Stimulated activated CD8-positive, alpha-beta memory T cell treated with anti-CD3 and anti-CD28 coated beads, Interleukin-4, amount 100 ng/mL, for 24 hours (primary cell): ENCODE measurements at places on chromosomes 16 and 17.

DNA sequence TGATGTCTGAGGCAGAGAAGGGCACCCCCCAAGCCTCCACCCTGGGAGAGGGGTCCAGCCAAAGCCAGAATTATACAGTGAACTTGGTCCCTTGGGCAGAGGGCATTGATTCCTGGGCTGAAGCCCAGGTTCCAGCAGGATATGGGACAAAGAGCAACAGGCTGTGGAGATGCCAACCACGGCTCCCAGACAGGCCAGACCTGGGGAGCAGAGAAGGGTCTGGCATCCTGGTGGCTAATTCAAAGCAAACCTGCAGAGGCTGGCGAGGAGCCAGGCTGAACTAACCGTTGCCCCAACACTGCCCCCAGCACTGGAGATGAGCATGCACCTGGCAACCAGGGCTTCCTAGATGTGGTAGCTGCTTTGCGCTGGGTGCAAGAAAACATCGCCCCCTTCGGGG, 3.0 kb downstream of the CES3 start:
- DNase-seq = no peak

DNA sequence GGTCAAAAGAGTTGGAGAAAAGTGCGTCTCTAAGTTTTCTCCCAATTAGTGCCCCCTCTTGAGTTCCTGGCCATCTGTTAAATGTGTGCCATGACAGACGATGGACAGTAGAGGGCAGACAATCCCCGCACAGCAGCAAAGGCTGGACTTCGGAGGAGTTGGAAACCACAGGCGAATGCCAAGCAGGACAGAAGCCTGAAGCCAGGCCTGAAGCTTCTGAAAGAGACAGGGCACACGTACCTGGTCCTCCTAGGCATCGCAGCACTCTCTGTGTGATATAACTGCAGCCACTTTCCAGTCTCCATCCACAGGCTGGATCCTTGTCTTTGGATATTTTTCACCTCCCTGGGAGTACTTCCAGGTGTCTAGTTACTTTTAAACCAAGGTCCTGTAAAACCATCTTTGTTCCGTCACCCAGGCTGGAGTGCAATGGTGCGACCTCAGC, 14.5 kb downstream of the C17orf100 start:
- no peak for DNase-seq

GRCh38 chr16:70534971-70535370, 11.4 kb downstream of the SF3B3 start:
- no peak for DNase-seq

DNA sequence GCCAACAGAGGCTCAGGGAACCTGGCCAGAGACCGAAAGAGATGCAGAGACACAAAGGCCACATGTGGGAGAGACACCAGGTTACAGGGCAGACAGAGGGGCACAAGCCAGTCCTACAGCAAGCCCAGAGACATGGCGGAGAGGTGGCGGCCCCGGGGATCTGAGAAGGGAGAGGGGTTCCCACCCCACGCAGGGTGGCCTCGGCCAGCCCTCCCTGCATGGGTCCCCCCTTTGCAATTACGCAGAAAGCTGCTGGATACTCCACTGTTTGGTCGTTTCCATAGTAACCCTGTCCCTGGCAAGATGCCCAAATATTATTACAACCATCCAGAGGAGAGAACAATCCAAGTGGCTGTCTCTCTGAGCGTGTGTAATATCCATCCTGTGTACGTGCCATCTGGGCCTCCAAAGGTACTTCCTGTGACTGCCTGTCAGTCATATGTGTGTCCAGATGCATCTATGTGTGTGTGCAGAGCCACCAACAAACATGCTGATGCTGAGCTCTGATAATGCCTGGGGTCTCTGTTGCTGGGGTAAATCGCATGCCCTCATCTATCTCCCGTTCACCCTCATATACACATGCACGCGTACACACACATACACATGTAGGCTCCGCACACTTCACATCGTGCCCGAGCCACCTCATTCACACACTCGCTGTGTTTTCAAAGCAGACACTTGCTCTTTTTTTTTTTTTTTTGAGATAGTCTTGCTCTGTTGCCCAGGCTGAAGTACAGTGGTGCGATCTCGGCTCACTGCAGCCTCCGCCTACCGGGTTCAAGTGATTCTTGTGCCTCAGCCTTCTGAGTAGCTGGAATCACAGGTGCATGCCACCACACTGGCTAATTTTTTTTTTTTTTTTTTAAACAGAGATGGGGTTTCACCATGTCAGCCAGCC, 5.5 kb downstream of the PCGF2 start:
- no peak for DNase-seq

DNA sequence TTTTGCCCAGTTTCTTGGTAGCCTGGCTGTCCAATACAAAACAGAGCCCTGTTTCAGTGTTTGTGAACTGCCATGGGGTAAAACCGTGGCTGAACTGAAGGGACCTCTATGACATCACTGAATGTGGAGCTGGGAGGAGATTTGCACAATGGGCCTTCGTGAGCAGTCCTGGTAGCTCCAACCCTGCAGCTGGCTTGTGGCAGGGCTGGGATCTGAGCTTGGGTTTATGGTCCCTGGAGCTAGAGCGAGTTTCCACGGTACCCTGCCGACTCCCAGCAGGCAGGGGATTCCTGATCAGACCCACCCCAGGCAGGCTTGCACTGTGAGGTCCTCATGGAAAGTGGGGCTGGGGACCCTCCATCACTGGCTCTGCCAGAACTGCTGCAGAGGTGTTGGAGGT, 247.0 kb downstream of the GSG1L start:
- no peak for DNase-seq

- DNase-seq = no peak
Measured at GRCh38 chr17:68613739-68614298, 12.7 kb upstream of the FAM20A start.

DNA sequence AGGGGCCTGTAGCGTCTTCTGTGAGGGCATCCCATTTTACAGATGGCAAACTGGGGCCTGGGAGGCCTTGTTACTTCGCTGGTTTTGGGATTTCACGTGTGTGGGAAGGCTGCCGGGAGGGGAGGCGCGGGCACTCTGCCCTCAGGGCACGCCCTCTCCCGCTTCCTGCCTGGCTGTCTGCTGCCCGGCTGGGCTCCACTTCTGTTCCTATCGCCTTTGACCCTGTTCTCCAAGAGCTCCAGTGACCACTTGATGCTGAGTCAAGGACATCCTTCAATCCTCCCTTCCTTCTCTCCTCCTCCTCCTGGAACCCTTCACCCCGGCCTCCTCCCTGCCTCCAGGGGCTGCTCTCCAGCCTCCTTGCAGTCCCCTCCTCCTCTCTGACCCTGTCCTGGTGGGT, 16.0 kb downstream of the SPNS3 start:
- no peak for DNase-seq

DNA sequence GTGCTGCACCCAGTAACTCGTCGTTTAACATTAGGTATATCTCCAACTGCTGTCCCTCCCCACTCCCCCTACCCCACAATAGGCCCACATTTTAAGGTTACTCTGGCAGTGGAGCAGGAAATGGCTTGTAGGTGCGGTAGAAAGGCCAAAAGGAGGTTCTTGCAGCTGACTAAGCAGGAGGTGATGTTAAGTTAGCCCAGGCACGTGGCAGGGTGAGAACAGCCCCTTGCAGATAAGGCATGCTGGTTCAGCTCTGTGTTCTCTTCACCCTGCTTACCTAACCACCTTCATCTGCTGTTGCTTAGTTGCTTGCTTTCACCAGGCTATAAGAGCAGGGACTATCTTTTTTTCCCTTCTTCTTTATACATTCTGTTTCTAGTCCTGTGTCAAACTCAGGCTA, 1082.8 kb upstream of the RBFOX1 start:
- DNase-seq = no peak

DNA sequence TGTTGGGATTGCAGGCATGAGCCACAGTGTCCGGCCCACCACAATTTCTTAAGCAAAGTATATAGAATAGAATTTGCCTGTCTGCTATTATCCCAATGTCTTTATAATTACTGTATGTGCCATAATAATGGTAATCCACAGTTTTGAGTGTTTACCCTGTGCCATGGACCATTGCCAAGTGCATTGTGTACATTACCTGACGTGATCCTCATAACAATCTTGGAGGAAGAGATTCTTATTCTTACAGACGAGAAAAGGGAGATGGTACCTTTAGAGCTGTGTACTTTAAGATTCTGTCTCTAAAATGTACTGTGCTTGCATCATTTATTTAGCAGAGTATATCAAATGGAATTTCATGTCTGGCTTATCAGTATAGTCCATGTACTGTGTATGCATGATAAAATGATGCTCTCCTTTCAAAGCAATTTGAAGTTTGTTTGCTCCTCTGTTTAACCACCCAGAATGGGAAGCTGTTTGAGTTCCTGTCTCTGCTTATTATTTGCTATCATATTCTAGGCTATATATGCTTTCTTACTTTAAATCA, 13.8 kb upstream of the CDR2 start:
- no peak for DNase-seq

GRCh38 chr17:66767154-66767933, 67.6 kb upstream of the CACNG5 start:
- DNase-seq = no peak

- DNase-seq = no peak
Measured at GRCh38 chr17:83191388-83192160, 112.2 kb downstream of the METRNL start.

- DNase-seq = no peak
Measured at GRCh38 chr16:74611721-74612120, 4.8 kb upstream of the GLG1 start.

DNA sequence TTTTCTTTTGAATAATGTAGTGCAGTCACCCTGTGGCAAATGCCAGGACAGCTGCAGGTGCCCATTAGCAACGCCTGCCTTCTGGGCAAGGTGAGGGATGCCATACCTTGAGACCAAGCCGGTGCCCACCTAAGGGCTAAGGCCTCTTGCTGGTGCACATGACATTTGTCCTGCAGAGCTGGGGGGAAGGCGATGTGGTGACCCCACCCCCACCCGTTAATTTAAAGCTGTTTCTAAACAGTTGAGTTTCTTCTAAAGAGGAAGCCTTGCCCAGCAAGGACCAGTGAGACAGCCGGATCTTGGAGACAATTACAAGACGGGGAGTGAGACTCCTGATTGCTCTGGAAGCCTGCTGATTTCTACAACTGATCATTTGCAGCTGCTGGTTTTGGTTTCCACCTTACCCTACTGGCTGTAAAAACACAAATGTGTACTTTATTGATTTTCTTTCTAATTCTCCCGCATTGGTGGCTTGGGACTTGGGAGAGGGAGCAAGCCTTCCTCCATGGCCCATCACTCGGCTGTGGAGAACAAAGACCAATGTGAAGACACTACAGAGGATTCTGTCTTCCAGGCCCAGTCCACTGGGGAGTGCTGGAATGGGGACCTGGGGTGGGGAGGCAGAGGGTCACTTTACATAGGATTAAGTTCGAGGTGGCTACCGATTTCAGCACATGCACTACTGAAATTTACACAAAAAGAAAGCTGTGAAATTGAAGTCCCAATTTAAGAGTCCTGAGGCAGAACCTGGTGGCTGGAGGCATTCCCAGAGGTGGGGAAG, 2.7 kb downstream of the CDK5R1 start:
- no peak for DNase-seq

DNA sequence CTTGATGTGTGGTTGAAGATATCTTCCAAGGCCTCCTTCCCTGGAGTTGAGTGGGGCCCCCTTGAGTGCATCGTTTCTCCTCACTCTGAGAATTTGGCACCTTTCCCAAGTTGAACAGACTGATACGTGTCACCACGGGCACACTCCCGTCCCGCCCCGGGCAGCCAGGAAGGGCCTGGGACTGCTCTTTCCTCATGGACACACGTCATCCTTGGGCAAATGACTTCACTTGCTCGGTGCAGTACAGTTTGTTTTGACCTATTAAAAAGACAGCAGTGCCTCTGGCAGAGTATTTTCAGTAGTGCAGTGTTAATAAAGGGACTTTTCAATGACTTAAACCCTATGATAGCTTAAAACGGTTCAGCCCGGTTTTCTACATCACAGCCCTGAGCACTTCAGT, 59.9 kb downstream of the SEC14L1 start:
- DNase-seq = no peak

DNA sequence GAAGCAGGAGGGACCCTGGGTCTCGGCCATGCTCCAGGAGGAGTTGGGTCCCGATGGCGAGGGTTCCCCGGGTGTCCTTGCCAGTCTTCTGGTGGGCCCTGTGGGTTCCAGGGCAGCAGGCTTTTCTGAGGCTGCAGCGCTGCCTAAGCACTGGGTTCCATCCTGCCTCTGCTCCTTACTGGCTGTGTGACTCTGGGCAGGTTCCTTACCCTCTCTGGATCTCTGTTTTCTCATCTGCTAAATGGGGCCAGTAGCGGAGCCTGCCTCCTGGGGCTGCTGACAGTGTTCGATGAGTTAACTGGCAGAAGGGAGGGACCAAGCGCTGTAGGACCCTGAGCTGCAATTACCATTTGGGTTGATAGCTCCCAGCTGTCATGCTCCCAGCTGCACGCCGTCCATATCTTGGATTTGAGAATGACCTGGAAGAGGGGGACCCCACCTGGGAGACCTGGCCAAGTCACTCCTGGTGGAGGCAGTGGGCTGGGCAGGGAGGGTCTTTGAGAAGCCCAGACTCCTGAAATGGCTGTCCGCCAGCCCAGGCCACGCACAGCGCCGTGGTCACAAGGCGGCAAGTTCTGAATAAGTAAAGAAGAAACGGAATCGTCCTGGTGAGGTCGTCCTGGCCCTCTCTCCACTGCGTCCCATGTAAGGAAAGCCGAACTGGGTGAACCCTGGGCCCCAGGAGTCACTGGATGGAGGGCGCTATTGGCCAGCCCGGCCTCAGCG, 47.2 kb upstream of the GSE1 start:
- DNase-seq = no peak

GRCh38 chr17:47785538-47786123, 36.0 kb downstream of the OSBPL7 start:
- DNase-seq = no peak

- no peak for DNase-seq
Measured at GRCh38 chr17:82269138-82269881, 4.2 kb downstream of the CSNK1D start.

- DNase-seq = no peak
Measured at GRCh38 chr16:57957673-57958392, 13.1 kb downstream of the CNGB1 start.

- DNase-seq = no peak
Measured at GRCh38 chr17:82598256-82599119, 49.8 kb downstream of the WDR45B start.

GRCh38 chr16:54654429-54654828, 276.2 kb upstream of the IRX5 start:
- no peak for DNase-seq

DNA sequence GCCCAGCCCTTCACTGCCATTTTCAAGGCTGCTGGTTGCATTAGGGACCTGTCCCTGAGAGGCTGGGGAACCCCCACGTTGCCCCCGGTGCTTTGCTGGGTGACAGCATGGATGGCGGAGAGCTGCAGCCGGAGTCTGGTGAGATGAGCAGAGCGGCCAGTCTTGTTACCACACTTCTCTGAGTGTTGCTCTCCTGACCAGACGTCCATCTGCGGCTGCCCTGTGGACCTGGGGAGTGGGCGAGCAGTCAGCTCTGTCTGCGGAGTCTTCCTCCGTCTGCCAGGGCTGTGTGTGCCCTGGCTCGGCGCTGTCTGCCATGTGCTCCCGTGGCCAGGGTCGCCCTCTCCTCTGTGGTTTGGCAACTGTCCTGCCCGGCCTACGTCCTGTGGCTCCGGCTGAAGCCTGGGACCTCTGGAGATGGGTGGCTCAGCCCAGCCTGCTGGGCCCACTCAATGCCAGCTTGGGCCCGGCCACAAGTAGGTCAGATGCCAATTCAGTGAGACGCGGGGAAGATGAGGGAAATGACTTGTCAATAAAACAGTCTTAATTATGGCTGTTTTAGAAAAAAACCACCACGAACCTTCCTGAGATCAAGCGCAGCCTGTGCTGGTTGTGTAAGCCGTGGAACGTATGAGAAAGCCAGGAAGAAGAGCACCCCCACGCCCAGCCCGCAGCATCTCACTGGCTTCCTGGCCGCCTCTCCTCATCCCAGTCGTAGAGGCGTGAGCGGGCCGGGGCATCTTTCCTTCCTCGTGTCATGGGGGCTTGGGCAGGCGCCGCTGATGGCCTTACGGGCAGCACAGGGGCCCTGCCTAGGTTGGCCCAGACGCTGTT, 7.9 kb downstream of the KCTD5 start:
- no peak for DNase-seq
